ENCODE measurements at places on chromosomes 2 and 18.
A peak's percentile ranks its signal among the peaks of the same experiment; 100 is the strongest.

DNA sequence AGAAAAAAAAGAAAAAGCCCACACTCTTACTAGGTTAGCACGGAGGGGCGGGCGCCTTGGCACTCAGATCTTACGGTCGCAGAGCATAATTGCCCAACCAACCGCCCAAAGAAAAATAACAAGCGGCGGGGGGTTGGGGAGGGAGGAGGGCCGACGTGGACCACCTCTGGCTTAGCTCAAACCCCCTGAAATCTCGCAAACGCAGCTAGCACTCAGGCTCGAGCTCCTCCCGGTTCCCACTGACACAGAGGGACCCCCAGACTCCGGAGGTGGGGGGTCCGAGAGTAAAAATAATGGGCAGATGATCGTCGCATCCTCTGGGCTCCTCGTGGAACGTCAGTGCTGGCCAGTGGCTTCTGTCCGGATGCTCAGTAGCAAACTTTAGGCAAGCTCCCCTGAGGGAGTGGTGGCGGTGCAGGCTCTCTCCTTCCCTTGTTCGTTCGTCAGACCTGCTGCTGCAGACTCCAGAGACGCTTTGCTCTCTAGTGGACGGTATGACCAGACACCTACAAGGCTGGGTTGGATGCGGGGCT, 12.0 kb downstream of the CATIP start:
- DNase-seq: no peak

GRCh38 chr18:45467293-45467692, 148.0 kb upstream of the SLC14A2 start:
- DNase-seq: no peak

- no peak for DNase-seq
Observed at GRCh38 chr2:172231508-172231907, 128.8 kb upstream of the DLX2 start.

DNA sequence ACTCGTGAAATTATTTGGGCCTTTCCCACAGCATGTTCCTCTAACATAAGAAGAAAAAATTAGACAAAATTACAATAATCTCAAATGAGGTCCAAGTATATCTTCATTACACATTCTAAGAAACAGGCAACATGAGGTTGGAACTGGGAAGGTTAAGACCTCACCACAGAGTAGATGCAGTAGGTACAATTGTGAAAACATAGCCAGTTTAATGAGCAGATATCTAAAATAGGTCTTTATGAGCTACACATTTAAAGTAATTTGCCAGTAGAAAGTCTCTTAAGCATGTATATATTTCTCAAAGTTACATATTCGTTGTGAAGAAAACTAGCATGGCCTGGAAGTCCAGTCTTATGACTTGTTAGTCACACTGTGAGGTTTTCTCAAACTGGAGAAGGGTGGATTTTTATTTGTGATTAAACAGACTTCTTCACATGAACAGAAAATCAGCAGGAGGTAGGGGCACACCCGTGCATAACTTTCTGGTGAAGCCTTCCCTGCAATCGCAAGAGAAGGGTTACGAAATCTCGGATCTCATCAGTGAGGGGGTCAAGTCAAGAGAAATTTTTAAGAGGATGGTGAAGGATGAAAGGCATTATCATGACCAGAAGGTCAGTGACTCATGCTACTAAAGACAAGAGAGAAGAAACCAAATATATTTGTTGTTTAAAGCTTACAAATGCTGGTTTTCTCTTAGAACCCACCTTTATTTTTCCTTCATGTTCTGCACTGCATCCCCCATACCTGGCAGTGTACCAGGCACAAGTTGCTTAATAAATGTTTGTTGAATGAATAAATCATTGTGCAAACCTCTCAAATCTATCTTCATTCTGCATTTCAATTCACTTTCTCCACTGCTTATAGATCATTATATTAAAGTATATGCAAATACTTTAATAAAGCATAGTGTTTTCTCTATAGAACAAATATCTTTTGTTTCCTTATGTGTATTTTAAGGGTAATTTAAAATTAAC, 5.1 kb upstream of the RAB27B start:
- no peak for DNase-seq

- DNase-seq: no peak
Observed at GRCh38 chr2:200477667-200478131, 32.2 kb downstream of the KCTD18 start.

DNA sequence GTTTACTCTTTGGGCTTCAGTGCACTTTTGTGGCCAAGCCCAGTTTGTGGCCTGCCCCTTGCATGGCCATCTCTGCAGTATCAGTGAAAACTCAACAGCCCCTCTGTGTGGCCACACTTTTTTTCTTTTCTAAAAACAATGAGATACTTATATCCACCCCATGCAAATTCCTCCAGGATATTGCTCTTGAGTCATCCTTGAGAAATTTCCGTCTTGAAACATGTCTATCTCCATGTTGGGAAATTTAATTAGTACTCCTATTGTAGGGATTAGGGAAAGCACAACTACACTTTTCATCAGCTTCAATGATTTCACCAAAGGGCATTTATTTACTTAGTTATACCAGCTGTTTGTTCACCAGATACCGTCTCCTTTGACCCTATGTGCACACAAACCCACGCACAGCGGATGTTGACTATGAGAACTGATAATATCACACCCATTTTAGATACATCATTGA, 993.1 kb downstream of the TSN start:
- no peak for DNase-seq

DNA sequence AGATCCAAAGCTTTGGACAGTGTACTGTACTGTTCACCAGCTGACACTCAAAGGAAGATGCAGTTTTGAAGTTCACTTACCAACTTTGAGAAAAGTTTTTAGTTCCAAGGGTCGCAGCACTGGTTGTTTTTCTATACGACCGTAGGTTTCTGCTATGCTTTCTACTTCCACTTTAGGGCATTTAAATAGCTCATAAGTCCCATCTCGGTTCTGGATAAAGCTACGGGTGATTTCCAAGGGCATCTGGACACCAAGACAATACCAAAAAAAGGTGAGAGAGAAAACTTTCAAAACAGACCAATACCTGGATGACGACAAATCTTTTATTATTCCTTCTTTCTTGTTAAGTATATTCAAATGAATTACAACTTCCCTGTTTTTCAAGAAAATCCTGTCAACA, 30.3 kb downstream of the C2orf42 start:
- DNase-seq: no peak

DNA sequence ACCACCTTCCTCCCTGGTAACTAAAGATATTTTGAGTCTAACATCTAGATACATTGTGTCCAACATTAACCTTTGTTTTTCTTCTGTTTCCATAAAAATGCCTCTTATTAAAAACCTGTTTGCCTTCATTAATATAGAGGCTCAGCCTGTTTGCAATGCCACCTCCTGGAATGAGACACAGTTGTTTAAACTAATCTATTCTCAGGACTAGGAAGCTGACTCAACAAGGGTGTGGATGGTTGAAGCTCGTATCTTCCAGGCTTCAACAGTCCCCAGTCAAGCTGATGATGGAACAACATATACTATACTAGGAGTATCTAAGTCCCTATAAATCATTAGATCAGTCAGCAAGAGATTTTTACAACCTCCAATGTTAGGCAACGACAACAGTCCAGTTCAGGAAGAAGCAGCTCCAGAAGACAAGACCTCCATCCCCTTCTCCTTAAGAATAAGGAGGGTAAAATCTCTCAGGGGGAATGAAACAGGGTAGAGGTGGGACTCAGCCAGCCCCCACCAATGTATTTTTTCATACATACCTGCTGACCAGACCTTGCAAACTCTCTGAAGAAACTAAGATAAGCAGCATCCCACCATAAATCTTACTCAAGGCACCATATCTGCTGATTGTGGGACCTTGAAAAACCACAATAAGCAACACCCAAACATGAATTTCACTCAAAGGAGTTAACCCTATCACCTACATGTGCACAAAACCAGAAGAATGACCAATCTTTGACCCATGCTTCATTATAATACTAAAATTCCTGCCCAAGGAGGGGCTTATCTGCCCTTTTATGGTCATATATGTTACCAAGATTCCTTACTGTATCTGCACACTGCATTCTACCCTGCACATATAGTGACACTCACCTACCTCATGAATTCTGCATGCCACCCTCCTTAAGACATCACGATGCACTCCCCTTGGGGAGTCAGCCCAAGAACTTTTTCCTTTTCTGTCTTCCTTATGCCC, 21.4 kb downstream of the ZNF24 start:
- no peak for DNase-seq

DNA sequence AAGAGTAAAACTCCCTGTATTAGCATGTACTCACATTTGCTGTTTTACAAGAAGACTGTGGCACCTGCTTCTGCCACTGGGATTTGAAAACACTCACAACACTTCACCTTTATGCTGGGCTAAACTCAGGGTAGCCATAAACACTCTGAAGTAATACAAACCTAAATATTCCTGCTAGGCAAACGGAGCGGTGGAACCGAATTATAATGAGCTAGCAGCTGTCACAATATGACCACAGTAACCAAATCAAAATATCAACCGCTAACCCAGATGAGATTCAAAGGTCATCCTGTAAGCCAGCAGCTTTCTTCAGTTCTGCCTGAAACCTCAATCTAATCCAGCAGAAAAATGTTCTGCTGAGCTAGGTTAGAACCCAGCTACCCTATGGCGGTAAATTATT, 132.1 kb downstream of the TCF4 start:
- no peak for DNase-seq

GRCh38 chr2:236616624-236617023, 47.0 kb downstream of the ACKR3 start:
- DNase-seq: no peak

DNA sequence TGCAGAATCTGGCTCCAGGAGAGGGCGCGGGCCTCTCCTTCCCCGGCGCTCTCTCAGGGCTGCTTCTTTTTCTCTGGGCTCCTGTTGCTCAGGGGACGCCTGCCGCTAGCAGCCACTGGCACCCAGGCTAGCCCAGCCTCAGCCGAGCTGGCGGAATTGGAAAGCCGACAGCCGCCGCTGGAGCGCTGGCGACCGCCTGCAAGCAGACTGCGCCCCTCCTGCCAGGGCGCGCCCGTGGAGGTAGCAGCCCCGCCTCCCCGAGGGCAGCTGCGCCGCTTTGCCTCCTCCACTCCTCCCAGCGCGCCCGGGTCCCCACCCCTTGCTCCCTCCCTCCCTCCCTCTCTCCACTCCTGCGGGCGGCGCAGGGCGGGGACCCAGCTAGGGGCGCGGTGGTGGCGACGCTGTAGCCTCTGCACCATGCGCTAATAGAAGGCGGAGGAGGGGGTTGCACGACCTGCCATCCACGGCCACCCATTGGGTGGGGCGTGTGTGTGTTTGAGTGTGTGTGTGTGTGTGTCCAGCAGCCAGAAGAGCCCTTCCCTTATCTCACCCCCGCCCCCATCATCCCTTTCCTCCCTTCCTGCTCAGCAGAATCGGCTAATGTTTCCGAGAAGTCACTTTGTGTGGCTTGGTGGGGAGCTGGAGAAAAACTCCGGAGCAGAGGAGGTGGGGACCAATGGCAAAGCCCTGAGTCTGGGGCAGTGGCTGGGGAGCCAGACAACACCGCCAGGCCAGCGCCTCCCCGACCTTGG, at the start of gene SCN9A:
Gene SCN9A, minus strand, starts transcription at position 209 of the 752 bp plus-strand sequence. CDS start 64,188 bp downstream, outside the sequence.
- peak; percentile 15 for DNase-seq

GRCh38 chr2:196278491-196278911, 107.1 kb upstream of the STK17B start:
- no peak for DNase-seq

GRCh38 chr2:75023666-75024455, 65.4 kb downstream of the POLE4 start:
- DNase-seq: no peak

- DNase-seq: no peak
Observed at GRCh38 chr2:177058747-177059146, 153.8 kb upstream of the HNRNPA3 start.

DNA sequence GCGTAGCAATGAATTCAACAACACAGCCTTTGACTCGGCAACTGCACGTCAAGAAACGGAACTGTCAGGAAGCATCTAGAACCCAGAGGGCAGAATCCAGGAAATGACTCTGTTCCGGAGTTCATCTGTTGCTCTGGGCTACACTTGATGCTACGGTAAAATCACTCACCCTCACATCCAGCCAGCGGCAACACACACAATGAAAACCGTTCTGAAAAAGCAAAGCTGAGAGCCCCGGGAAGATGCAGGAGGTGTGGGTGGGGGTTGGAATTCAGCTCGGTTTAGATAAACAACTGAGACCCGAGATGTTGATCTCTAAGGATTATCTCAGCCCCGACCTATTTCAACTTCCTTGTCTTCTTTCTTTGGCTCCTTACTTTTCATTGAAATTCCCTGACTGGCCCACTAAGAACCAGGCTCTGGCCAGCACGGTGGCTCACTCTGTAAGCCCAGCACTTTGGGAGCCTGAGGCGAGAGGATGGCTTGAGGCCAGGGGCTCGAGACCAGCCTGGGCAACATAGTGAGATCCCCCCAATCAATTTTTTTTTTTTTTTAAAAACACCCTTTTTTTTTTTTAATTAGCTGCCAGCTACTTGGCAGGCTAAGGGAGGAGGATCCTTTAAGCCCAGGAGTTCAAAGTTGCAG, 13.3 kb upstream of the RAB17 start:
- peak; percentile 88 for DNase-seq

DNA sequence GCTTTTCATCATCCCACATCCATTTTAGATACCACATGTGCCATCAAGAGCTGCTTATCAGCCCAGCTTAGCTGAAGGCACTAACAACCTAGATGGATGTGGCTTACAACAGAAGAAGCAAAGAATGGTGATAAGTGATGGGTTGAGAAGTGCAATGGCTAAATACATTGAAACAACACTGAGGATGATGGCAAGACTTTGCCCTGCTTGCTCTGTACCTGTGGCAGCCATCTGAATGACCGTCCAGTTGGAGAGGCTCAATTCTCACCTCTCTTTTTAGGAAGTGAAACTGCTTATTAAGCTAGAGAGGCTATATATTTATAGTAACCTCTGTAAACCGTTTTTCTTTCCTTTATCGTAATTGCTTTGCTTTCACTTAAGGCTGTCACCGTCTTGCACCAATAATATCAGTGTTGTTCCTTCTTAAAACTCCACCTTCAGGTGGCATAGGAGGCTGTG, 5.7 kb downstream of the GPATCH11 start:
- no peak for DNase-seq

GRCh38 chr18:74724186-74724585, 126.5 kb downstream of the ZNF407 start:
- DNase-seq: no peak

DNA sequence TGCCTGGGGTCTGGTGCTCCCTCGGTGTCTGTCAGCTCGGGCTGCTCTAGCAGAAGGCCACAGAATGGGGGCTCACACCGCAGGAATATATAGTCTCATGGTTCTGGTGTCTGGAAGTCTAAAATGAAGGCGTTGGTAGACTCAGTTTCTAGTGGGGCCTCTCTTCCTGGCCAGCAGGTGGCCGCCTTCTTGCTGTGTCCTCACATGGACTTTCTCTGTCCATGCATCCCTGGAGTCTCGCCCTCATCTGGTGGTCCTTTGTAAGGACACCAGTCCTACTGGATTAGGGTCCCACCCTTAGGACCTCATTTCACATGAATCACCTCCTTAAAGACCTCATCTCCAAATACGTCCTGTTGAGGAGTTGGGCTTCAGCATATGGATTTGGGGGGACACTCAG, 65.7 kb downstream of the RRM2 start:
- DNase-seq: no peak
